NCI-H1436 (cell line): ENCODE measurements at places on chromosomes 1 and 21.

- no peak for DNase-seq
Measured at GRCh38 chr1:23446661-23447310, 22.2 kb upstream of the TCEA3 start.

DNA sequence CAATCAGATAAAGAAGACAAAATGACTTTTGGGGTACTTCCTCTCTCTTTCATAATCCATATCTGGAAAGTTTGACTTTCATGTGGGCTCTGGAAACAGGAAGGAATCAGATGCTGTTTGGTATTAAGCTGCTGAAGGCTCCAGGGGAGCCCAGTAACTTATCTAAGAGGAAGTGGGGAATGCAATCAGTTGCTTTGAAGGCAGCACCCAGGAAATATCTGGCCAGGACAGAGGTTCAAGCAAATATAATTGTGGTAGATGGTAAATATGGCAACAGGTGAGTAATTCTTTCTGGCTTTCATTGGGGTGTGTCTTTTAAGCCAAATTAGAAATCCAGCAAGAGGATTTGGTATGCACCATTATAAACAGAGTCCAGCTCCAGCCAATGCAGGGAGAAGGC, 44.4 kb downstream of the COLGALT2 start:
- DNase-seq: no peak

- DNase-seq: no peak
Measured at GRCh38 chr1:62194651-62195544, at the start of gene L1TD1. Gene L1TD1, plus strand, starts transcription at chr1:62194849. Its CDS starts 11,780 bp downstream, at chr1:62206629.

DNA sequence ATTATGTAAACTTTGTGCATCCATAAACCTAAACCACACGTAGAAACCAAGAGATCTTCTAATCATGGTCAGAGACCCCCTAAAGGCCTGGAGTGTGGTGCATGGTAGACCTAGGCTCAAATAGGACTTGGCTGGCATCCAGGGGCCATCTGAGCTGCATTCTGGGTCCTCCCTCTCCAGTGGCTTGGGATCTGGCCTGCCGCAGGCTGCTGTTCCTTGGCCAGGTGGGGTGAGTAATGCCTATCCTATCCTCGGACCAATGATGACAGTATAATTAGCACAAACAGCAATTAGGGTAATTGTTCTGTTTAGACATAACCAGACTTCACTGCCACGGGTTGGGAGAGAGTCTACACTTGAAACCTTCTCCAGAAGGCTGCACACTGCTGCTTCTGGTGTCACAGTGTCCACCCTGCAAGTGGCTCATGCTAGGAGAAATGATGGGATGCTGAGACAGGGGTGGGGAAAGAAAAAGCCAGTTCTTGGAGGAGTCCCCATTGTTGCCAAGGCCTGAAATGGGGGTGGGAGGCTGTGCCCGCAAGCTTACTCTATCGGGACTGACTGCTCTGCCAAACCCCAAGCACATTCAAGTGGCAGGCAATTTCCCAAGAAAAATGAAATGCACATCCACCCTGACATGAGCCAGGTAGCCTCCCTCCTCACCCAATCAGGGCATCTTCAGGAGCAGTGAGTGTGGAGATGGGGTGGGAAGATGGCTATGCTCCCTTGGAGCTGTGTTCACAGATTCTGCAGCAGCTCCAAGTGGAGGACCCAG, 12.5 kb upstream of the PKP1 start:
- no peak for DNase-seq

- DNase-seq: no peak
Measured at GRCh38 chr1:155598842-155599331, 11.1 kb upstream of the MSTO1 start.

GRCh38 chr1:69967245-69967766, 238.1 kb downstream of the LRRC40 start:
- DNase-seq: no peak

DNA sequence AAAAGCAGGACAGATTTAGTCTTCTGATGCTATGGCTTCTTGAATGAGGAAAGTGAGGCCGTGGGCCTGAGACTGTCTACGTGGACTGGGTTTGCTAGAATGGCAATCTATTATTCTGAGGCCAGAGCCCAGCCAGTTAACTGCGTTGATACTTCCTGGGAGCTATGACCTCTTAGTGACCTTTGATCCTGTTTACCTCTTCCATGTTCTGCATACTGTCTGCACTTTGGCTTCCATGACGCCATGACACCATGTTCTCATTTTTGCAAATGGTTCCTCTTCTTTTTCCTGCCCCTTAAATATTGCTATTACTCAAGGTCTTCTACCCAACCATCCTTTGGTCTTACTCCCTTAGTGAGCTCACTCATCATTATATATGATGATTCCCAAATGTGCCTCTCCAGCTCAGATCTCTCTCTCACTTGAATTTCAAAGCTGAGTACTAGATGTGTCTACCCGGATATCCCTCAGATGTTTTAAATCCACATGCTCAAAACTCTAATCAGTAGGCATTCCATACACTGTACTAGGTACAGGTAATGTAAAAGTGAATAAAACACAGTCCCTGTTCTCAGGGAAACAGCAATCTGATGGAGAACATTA, 66.1 kb upstream of the ATP1A1 start:
- no peak for DNase-seq

- no peak for DNase-seq
Measured at GRCh38 chr1:42801832-42802473, 15.0 kb upstream of the ERMAP start.

DNA sequence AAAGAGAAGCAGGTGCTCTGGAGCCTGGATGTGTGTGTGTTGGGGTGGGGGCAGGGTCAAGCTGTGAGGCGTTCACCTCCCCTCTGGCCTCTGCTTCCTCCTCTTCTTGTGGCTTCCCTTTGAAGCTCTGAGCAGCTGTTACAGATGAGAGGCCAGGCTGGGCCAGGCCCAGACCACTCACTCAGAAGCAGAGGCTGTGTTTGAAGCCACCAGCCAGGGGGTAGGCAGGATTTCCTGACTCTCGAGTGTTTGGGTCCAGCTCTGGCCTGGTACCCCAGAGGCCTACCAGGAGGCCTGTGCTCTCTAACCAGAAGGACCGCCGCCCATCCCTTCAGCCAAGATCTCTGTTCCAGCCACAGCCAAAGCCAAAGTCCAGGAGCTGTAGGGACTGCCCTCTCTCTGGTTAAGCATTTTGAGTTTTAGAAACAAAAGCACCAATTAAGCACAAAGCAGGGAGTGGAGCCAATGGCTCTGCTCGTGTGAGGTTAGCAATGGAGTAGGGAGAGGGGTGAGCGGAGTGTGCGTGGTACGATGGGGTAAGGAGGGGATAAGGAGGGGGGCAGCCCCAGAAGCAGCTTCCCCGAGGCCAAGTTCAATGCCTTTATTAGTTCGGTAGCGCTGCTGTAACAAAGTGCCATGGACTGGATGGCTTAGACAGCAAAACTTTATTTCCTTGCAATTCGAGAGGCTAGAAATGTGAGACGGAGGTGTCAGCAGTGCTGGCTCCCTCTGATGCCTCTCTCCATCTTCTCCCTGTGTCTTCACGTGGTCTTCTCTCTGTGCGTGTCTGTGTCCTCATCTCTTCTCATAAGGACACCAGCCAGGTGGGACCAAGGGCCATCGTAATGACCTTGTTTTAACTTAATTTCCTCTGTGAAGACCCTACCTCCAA, 20.5 kb downstream of the RCSD1 start:
- no peak for DNase-seq
